T-helper 2 cell (primary cell): ENCODE measurements at places on chromosomes 5 and 9.

- DNase-seq, result no peak
Measured at GRCh38 chr9:136656183-136656738, 6.5 kb upstream of the EGFL7 start.

GRCh38 chr9:98324801-98325200, 69.4 kb upstream of the TBC1D2 start:
- DNase-seq, result no peak

DNA sequence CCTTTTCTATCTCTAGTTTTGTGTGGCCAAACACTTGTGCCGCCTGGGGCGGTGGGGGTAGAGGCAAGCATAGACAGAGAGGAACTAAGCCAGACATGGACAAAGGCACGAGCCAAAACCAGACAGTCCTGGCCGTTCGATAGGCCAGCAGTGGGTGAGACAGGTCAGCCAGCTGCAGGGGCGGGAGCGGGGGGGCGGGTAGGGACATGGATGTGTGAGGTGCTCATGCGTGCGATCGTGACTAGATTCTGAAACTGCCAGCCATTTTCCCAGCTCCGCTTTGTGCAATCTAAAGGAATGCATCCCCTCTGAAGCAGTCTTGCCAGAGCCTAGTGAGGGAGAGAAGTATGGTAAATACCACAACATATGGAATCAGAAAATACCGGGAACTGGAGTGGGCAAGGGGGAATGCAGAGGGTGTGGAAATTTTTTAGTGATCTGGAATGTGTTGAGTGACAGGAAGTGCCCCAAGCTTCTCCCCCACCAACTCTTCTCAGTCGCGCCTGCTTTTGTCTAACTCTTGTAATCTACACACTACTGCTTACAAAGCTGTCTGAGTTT, 111.9 kb downstream of the NR6A1 start:
- DNase-seq, result no peak

DNA sequence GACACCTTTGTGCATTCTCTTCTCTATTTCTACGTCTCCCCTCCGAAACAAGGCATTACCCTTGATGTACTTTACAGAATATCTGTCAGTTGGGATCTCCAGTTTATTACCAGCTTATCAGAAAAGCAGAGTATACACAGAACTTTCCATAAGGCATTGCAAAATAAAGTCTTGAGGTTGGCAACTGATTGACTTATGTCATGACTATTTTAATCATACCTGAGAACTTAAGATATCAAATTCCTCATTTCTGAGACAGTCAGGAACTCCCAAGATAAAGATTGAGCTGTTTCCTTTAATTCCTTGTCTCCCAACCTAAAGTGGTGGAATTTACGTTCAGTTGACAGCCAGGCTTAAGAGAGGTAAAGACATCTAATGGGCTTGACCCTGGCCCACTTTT, 110.9 kb downstream of the MEF2C start:
- no peak for DNase-seq
